Umbilical cord (tissue), 2 donors: ENCODE measurements at places on chromosomes 6 and 20. TPM values are rescaled to one million over a fixed set of nuclear protein-coding genes. Genes with fewer than 3 reads are reported as not detected.

The BTN1A1 gene
- total RNA-seq, result 0.72 TPM

GRCh38 chr20:39913274-39913673 is 775.8 kb downstream of the MAFB start:
- DNase-seq, result no peak

- DNase-seq, result no peak
Measured at GRCh38 chr6:90445533-90446108, 141.3 kb downstream of the MAP3K7 start.

DNA sequence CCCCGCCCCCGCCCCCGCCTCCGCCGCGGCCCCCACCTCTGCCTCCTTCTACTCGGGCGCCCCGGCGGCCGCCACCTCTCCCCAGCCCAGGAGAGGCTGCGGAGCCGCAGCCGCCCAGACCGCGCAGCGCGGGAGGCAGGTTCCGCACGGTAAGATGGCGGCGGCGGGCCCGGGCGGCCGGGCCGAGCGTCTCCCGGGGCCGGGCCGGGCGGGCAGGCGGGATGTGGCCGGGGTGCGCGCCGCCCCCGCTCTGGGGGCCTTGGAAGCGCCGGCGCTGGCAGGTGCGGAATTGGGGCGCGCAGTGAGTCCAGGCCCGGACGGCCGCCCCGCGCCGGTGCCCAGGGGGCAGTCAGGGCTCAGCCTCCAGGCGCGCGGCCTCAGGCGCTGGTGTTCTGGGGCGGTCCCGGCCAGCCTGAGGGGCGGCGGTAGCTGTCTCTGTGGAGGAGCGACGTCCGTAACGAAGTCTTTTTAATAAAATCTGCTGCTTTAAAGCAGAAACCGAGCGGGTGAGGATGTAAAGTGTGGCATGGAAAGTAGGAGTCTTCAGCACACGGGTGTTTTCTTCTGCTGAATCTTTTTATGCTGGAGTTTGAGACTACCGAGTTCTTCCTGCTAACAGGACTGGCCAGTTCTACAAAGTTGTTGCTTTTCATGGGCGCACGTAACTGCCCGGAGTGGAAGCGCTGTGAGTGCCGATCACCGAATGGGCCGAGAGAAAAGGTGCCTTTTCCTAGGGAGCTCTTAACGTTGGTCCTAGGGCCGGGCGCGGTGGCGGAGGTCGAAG is at the start of gene GID8:
TSS of gene GID8 (plus strand) at position 43 of the 784 bp plus-strand sequence. CDS start 3,356 bp downstream, outside the sequence.
- peak; percentile 61 for DNase-seq

DNA sequence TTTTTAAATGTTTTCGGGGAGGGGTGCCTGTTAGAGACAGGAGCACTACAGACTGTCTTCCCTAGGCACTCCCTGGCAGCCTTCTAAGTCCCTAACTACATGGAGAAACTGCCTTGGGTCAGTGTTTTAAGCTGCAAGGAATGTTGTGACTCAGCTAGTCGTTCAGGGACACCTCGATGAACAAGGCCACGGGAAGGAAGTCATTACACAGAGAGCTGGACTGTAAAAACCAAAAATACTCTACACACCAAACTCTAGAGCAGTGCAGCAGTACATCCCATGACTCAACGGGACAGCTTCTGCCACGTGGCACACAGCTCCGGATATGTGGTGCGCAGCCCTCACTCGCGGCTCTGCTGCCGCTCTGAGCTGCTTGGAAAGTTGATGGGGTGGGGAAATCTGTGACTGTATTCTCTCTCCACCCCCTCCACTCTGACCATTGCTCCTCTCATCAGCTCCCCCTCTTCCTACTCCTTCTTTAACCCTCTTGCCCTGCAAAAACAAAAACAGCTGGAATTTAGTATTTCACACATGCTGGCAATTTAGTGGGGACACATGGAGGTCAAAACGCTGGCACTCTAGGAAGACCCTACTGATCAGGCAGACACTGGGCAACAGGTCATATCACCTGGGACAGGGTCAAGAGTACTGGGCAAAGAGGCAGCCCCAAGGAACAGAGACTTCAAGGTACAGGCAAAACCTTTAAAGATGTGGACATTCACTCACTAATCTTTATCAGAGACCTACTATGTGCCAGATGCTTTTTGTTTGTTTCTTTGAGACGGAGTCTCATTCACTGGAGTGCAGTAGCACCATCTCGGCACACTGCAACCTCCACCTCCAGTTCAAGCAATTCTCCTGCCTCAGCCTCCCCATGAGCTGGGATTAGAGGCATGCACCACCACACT is 10.9 kb upstream of the LPIN3 start:
- peak; percentile 85 for DNase-seq

The HLA-DRB5 gene
- total RNA-seq, result 2.9 TPM

The HCRTR2 gene
- 1.4 TPM for total RNA-seq

The SRSF12 gene
- 4.3 TPM for total RNA-seq

GRCh38 chr6:125979101-125979500 is 7.2 kb upstream of the TRMT11 start:
- DNase-seq, result no peak

DNA sequence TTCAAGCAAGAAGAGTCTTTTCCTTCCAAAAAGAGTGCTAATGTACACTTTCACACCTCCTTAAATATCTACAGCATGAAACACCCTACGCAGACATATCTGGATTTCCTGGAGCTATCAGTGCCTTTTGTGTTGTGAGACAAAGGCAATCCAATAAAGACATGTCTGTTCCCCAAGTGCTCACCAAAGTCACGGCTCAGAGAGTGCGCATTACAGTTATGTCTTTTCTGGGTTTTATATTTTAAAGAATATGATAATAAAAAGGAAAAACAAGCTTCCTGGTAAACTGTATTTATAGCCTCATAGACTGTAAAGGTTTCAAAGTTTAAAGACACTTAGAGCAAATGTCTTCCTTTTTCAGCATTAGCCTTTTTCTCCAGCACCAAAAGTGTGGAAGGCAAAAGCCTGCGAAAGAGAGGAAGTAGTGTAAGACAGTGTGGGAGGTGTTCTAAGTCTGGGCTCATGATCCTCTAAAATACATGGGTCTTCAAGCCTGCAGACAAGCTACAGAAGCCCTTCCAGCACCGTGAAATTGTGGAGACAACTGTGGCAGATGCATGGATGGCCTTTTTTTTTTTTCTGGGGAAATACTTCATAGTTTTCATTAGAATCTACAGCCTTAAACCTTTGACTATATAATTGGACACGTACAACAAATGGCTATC is 135.0 kb upstream of the SLC35B3 start:
- DNase-seq, result no peak

The SDCBP2 gene
- 7.9 TPM for total RNA-seq

The MCCD1 gene
- not detected for total RNA-seq

The TDRD6 gene
- total RNA-seq, result 6.7 TPM

DNA sequence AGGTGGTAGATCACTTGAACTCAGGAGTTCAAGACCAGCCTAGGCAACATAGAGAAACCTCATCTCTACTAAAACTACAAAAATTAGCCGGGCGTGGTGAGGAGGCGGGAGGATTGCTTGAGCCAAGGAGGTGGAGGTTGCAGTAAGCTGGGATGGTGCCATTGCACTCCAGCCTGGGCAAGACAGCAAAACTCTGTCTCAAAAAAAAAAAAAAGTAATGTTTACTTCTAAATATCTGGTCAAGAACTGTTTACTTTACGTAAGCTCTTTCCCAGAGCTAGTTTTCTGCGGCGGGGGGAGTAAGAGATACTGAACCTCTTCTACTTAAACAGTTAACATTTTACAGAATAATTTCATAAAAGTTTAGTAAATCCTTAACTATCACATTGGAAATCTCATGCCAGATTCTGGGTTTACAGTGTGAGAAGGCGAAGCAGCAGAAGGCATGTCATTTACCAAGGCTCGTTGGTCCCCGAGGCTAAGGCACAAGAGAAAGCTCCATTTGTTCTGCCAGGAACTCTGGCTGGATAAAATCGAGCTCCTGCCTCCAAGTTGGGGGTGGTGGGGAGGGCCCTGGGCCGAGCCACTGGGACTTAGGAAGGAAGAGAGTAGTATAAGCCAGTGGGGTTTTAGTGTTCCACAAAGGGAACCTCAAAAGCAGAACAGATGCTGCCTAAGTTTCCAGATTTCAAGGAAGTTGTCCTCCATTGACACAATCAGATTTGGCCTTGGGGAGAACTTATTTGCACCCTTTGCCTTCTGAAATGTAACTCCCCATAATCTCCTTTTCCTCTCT is 41.7 kb downstream of the ARFGEF2 start:
- no peak for DNase-seq

The MAS1L gene
- 1.4 TPM for total RNA-seq

DNA sequence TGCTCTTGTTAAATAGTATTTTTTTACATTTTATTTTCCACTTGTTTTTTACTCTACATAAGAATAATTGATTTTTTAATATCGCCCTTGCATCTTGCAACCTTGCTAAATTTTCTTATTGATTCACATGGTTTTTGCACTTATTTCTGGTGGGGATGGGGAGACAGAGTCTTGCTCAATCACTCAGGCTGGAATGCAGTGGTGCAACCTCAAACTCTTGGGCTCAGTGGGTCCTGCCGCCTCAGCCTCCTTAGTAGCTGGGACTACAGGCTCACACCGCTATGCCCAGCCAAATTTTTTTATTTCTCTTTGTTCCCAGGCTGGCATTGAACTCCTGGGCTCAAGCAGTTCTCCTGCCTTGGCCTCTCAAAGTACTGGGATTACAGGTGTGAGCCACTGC is 30.3 kb downstream of the LIN28B start:
- no peak for DNase-seq

The SNAP25 gene
- 6.7 TPM for total RNA-seq

DNA sequence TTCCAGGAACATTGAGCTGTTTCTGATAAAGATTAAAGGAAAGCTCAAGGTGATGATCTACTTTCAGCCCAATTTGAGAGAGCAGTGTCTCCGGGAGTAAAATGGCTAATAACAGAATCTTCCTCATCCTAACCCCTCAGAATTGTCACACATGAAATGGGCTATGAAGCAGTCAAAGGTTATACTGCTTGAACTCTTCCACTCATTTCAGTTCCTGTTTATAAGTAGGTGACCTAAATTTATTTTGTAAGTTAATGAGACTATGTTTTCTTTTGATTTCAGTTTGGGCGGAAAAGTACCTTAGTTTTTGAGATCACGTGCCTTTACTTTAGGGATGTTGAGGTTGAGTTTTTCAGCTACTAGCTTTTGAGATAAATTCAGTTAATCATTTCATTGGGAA is 47.2 kb downstream of the QKI start:
- no peak for DNase-seq

The DDO gene
- 0.48 TPM for total RNA-seq

The PTCRA gene
- 2.6 TPM for total RNA-seq

DNA sequence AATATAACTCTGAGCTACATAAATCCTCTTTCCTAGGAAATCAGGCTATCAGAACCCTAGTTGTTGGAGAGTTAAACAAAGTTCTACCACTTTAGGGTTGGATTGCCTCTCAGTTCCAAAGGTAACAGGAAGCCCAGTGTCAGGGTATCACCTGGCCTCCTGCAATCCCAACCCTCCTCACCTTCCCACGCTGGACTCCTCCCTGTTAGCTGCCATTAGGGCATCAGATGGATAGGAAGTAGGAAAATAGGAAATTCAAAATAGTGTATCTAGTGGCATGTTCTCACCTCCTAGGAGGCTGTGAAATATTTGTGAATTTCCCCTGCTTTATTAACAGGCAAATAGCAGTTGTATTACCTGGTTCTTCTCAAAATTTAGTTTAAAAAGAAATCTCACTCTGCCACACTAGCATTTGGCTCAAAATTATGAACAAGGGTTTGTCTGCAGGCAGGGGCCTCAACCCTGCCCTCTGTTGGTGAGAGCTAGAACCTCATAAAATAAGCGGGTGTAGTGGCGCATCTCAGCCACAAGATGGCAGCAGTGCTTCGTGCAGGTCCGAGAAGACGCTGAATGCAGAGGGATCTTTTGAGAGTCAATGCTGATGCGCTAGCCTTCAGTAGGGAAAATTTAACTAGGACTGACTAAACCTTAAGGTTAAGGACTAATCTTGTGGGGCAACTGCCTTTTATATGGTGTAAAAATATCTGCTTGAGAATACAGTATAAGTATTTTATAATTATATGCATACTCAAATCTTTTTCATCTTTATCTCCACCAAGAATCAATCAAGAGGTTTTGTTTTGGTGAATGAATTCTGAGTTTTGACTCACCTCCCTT is 209.8 kb upstream of the KCNQ5 start:
- DNase-seq, result peak; percentile 86

The OTOR gene
- 1.7 TPM for total RNA-seq

The PRIM2 gene
- 15.9 TPM for total RNA-seq

The NKAPL gene
- 1.9 TPM for total RNA-seq

DNA sequence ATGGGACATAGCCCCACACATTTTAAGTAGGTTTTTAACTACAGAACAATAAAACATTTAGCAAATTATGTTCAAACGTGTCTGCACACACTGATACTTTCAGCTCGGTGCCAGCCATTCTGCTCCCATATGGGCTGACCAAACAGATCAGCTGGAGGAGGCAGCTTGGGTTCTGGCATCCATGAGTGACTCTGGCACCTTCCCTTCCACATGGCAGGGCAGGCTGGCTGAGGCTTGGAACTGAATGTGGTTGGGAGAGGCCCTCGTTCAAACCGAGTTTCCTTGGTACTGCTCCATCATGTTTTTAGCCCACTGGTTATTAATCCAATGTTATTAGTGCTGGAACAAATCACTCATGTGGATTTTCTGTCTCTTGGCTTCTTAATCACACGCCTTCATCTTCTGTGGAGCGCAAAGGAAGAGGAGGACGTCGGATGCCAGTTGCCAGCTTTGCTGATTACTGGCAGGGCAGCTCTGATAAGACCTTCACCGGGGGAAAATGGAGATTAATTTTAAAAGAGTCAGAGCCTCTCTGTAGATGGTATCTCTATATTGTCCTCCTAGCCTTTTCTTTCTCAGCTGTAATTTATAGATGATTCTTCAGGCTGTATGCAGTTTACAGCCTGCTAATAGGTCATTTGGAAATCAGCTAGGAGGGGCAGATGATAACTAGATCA is 93.1 kb upstream of the TIAM2 start:
- DNase-seq, result no peak

The NPEPL1 gene
- 25.0 TPM for total RNA-seq

GRCh38 chr6:149075616-149076354 is 241.7 kb upstream of the TAB2 start:
- peak; percentile 69 for DNase-seq

GRCh38 chr20:48808382-48809034 is 19.3 kb downstream of the PREX1 start:
- no peak for DNase-seq

GRCh38 chr6:142088858-142089216 is 43.9 kb upstream of the GJE1 start:
- peak; percentile 26 for DNase-seq

- DNase-seq, result no peak
Measured at GRCh38 chr6:134061440-134061839, 9.0 kb upstream of the SLC2A12 start.

DNA sequence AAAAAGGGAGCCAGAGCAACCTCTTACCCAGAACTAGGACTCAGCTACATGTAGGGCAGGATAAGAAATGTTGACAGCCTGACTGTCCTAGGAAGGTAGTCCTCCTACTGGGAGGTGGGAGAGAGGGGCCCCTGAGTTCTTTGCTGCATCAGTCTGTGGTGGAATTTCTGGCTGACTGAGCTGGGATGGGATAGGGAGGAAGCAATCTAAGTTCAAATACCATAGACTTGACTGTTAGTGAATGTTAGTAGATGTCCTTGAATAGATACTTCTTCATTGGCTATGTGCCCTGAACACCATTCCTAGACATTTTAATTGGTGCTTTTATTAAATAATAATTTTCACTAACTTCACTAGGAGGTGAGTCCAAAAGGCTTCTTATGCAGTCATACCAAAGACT is 1343.6 kb upstream of the CITED2 start:
- no peak for DNase-seq

The LIN28B gene
- total RNA-seq, result 5.1 TPM

The STK38 gene
- 21.2 TPM for total RNA-seq

GRCh38 chr6:6543181-6543879 is 45.2 kb upstream of the LY86 start:
- no peak for DNase-seq

The ANKRD66 gene
- 9.4 TPM for total RNA-seq

- no peak for DNase-seq
Measured at GRCh38 chr6:67300430-67301040, 1334.5 kb upstream of the ADGRB3 start.
